Stimulated activated CD4-positive, alpha-beta T cell treated with anti-CD3 and anti-CD28 coated beads, Interleukin-12 subunit alpha, Interleukin-12 subunit beta, amount 100 ng/mL, for 4 hours (primary cell): ENCODE measurements at places on chromosomes 7 and 10.

DNA sequence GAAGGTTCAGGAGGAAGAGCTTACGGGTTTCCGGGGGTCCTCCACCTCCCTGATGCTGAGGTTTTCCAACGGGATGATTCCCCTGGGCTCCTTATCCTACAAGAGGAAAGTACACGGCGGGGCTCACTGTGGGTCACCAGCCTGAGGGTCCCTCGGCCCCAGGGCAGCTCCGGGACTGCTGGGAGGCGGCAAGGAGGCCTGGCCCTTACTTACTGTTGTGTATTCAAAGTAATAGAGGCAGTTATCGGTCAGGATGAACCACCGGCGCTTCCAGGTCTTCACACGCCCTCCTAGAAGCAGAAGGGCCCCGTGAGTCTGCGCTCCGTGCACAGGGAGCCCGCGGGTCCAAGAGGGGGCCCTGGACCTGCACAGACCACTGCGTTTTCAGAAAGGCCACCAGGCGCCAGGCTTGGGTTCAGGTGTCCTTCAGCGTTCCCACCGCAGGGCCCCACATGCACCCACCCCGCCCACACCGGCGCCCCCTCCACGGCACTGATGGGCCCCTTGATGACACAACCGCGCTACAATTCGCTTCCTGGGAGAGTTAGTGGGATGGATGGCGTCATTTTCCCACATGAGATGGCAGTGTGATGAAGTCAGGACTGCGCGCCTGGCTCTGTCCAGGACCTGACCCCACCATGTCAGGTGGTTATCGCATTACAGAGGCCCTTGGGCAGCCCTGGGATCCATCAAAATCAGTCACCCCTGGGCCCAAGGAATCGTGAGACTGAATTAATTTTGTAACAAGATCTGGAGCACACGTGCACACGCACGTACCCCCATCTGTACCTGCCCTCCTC lies 106.7 kb downstream of the CYTH3 start:
- no peak for DNase-seq

GRCh38 chr10:30865141-30865926 lies 166.3 kb downstream of the ZNF438 start:
- no peak for DNase-seq

GRCh38 chr10:3714967-3715366 lies 70.0 kb downstream of the KLF6 start:
- no peak for DNase-seq

DNA sequence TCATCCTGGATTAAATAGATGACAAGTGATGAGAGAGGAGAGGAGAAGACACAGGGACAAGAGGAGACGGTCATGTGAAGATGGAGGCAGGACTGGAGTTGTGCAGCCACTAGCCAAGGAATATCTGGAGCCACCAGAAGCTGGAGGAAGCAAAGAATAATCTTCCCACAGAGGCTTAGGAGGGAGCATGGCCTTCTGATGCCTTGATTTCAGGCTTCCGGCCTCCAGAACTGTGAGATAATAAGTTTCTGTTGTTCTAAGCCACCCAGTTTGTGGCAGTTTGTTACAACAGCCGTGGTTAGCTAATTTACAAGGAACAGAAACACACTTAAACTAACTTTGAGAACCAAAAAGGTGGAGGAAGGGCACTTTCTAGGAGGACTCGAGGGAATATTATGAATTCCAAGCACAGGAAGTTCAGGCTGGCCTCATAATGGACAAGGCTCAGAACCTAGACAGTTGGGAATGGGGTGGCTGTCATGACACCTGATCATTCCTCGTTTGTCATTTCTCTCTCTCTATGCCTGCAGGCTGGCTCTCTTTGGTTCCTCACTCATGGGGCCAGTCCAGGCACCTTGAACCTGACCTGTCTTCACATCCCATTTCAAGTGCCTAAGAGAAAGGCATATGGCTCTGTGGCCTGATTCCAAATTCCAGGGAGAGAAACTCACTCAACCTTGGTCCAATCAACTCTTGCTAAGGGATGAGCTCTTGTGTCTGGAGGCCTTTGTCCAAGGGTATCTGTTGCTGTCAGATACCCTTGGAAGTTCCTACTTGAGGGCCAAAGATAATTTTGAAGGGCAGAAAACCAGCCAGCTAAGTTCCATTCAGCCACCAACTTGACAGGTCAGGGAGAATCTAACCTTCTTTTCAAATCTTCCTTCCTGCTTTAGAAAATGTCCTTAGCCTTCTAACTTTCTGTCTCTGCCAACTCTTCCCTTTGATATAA lies 33.5 kb upstream of the PDZD8 start:
- no peak for DNase-seq

- DNase-seq = no peak
These were observed 36.3 kb downstream of the ELFN1 start for GRCh38 chr7:1706381-1706720.

DNA sequence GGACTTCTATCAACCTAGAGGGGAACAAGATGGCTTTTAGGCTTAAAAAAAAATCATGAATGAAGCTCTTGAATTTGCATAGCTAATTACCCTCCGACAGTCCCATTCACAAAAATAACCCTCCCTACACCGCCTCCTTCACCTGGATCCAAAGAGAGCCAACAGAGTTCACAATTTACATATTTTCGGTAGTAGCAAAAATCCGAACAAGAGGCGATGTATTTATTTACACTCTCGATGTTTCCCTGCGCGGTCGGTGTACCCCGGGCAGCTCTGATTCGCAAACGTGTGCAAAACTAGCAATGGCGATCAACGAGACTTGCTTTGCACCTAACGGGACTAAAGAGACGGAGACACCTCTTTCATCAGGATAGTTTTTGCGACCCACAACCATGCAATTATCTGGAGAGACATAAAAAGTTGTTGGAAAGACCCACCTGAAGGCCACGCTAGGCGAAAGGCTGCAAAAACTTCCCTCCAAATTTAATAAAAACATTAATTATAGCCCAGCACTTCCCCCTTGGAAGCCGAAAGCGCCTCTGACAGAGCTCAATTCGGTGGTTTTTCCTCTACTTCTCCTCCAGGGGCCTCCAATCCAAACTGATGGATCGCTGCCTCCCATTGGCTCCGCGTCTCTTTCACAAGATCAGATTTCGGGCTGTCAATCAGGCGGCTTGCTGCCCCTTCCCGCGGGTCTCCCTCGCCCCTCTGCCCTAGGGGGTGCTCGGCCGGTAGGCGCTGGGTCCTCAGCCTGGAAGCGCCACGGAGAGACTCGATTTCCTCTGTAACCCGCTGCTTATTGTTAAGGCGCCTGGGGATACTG lies at the start of gene ETV1:
Gene ETV1 (minus strand): TSS at position 541 of the 823 bp plus-strand sequence. CDS start 614 bp downstream, outside the sequence.
- DNase-seq = no peak

DNA sequence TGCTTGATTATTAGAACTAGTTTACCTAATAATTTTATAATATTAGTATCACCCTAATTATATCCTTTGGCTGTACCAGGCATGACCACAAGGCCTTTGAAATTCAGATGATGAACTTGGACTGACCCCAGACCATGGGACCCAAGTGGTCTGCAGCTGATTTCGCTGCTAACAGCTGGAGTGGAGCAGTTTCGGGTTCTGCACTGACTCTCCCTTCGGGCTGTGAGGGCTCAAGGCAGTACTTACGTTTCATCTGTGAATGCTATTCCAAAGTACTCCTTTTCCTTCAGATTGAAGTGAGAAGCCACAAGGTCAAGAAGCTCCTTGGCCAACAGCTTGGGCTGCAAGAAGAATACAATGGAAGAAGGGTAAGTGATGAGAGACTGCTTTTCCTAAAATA lies 223.8 kb downstream of the PRPF18 start:
- DNase-seq = no peak
